ENCODE measurements at places on chromosomes 5 and 9.

- DNase-seq, result no peak
These were observed 44.3 kb downstream of the GARNL3 start for GRCh38 chr9:127308652-127309434.

- no peak for DNase-seq
These were observed 432.6 kb downstream of the CYLC2 start for GRCh38 chr9:103427696-103428095.

- peak; percentile 15 for DNase-seq
These were observed 187.4 kb upstream of the SLC24A2 start for GRCh38 chr9:19976226-19976625.

- DNase-seq, result no peak
These were observed 5.4 kb downstream of the HSPA9 start for GRCh38 chr5:138569782-138570181.

GRCh38 chr5:171418982-171419687, at the start of gene FGF18:
FGF18 (plus strand) TSS chr5:171419647; CDS start chr5:171420200, 553 bp downstream.
- no peak for DNase-seq

GRCh38 chr5:149271716-149272563, at the start of gene AFAP1L1:
AFAP1L1 (plus strand) TSS chr5:149271859; CDS start chr5:149271969, 110 bp downstream.
- peak; percentile 11 for DNase-seq
